Neural crest cell (in vitro differentiated cells): ENCODE measurements at places on chromosomes 6 and 20. TPM values are rescaled to one million over a fixed set of nuclear protein-coding genes. Genes with fewer than 3 reads are reported as not detected.

DNA sequence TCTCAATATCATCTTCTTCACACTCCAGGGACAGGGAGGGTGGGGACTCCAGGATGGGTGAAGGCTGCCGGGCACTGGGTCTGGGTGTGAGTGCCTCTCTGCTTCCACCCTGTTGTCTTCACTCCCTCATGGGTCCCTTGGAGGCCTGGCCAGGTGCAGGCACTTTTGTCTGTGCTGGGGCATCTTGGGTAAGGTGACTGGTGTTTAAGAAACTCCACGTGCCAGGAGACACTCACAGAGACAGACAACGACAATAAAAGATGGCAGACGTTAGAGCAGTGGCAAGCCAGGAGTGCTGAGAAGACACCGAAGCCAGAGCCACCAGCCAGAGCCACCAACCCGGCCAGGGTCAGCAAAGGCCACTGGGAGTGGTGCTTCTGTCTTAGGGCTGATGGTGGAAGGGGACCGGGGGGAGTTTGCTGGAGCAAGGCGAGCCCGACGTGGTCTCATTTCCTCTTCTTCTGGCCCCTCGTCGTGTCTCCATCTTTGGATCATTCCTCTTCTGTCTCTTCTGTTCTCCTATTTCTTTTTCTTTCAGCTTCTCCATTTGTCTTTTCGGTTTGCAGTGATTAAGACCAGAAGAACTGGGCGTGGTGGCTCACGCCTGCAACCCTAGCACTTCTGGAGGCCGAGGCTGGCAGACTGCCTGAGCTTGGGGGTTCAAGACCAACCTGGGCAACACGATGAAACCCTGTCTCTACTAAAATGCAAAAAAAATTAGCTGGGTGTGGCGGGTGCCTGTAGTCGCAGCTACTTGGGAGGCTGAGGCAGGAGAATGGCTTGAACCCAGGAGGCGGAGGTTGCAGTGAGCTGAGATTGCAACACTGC is 90.8 kb downstream of the RAMACL start:
- DNase-seq = no peak

DNA sequence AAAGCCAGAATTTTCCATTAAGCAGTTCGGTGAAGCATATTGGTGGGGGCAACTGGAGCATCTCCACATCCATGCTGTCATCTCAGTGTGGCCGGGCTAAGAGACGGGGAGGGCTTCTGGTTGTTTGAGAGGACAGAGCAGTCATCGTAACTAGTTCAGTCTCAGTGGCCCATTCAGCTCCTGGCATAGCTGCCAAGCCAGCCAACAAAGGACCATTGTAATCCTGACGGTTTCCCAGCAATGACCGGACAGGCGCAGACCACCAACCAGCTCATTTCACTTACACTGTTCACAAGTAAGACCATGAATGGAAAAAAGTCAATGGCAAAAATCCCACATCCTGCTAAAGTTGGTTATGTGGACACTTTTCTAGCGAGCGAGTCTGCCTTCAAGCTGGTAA is 14.9 kb upstream of the HDDC2 start:
- DNase-seq = peak; percentile 49

DNA sequence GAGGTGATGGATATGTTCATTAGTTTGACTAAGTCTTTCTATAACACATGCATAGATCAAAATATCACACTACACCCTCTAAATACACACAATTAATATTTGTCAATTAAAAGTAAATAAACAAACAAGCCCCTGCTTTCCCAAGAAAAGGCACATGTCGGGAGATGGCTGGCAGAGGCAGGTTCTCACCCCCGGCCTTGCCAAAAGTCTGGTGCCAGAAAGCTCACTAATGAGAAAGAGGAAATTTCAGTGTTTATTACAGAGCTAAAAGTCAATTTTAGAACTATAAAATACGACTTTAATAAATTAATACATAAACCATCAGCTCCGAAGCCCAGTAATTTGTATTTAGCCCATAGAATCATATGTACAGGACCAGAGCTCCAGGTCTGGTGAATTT is 404.7 kb downstream of the PTPRT start:
- no peak for DNase-seq

GRCh38 chr20:36526521-36527011 is 14.8 kb upstream of the MYL9 start:
- no peak for DNase-seq

DNA sequence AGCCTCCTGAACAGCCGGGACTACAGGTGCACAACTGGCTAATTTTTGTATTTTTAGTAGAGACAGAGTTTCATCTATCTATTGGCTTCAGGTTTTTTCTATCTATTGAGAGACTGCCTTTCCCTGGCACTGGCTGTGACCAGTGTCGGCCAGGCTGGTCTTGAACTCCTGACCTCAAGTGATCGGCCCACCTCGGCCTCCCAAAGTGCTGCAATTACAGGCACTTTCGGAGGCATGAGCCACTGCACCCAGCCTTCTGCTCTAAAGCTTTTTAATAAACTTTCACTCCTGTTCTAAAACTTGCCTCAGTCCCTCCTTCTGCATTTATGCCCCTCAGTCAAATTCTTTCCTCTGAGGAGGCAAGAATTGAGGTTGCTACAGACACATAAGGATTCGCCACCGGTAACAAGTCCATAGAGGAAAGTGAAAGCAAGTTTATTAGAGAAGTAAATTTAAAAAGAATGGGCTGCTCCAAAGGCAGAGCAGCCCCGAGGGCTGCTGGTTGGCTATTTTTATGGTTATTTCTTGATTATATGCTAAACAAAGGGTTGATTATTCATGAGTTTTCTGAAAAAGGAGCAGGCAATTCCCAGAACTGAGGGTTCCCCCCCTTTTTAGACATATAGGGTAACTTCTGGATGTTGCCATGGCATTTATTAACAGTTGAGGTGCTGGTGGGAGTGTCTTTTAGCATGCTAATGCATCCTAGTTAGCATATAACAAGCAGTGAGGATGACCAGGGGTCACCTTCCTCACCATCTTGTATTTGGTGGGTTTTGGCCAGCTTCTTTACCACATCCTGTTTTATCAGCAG is 44.8 kb upstream of the RNGTT start:
- no peak for DNase-seq

GRCh38 chr20:51189814-51190782 is 167.2 kb upstream of the KCNG1 start:
- no peak for DNase-seq

The JPH2 gene
- 0.07 TPM in 1 of 2 replicates, not detected in the other for total RNA-seq

The PLCB4 gene
- total RNA-seq = 51.4 and 53.3 TPM in 2 replicates

The SOX18 gene
- not detected in 2 replicates for total RNA-seq

DNA sequence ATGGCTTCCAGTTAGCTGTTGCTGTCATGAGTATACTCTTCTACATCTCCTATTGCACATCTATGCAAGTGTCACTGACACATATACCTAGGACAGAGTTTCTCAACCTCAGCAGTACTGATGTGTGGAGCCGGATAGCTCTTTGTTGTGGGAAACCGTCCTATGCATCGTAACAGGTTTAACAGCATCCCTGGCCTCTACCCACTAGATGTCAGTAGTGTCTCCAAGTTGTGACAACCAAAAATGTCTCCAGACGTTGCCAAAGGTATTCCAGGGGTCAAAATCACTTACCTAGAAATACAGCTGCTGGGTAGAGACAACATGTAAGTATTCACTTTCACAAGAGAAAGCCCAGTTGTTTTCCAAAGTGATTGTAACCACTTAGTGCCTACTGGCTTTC is 637.6 kb downstream of the RNF144B start:
- DNase-seq = peak; percentile 28

GRCh38 chr6:69704916-69705315 is 91.9 kb downstream of the LMBRD1 start:
- DNase-seq = no peak

GRCh38 chr6:126614642-126615504 is 275.0 kb downstream of the CENPW start:
- no peak for DNase-seq

DNA sequence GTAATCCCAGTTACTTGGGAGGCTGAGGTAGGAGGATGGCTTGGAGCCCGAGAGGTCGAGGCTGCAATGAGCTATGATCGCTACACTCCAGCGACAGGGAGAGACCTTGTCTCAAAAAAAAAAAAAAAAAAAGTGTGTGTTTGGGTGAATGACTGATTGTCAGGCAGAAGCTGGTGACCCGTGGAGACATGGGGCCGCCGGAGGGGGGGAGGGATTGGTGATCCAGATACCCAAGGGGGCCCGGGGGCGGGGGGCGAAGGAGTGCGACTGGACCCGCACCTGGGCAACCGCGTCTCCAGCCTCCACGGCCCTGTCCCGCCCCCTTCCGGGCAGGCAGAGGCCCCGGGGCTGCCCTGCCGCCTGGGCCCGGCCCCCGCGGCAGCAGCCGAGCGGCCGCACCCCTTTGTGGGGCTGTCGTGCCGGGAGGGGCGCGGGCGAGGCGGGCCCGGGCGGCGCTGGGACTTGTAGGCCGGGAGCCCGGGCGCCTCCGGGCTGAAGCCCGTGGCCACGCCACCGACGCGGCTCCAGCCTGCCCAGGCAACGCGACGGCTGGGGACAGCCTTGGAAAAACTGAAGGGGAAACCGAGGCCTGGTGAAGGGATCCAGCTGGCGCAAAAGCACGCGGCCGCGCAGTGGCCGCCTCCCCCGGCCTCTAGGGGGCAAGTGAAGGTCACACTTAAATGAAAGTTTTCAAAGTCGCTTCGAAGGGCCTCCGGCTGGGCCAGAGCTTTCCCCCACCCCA is 2.1 kb upstream of the RBM38 start:
- peak; percentile 42 for DNase-seq

- DNase-seq = no peak
These were observed 66.6 kb downstream of the FAM83B start for GRCh38 chr6:54913211-54913610.

- no peak for DNase-seq
These were observed 30.5 kb downstream of the PLN start for GRCh38 chr6:118578617-118579016.

DNA sequence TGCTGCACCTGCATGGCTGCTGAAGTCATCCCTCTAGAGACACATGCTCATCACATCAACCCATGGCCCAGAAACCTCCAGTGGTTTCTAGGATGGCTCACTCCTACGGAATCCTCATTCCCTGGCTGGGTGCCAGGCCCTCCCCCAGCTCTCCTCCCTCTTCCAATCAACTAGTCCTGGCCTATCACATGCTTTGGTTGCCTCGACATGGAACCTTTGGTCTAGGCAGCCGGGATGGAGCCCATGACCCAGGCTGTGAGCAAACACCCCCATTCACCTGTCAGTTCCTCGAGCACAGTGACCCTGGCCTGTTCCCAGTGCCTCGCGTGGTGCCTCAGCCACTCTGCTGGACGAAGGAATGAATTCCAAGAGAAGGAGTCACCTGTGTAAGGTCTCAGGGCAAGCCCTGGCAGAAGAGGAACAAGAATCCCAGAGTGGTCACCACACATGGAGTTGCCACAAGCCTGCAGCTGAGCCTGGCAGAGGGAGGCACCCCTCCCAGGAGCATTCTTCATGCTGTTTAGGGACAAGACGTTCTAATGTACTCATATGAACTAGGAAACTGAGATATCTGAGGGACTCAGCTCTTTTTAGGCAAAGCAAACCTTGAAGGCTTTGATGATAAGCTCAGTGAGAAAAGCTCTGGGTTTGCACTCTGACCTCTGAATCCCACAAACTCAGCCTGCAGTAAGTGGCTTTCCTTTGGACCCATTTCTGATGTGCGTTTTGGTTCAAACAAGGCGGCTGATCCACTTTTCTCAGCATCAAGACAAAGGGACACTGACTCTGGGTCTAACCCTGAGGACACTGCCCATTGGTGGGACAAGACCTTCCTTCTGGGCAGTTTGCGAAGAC is 40.2 kb downstream of the PPP1R3G start:
- no peak for DNase-seq

GRCh38 chr6:161396539-161396938 is 122.7 kb upstream of the AGPAT4 start:
- no peak for DNase-seq

DNA sequence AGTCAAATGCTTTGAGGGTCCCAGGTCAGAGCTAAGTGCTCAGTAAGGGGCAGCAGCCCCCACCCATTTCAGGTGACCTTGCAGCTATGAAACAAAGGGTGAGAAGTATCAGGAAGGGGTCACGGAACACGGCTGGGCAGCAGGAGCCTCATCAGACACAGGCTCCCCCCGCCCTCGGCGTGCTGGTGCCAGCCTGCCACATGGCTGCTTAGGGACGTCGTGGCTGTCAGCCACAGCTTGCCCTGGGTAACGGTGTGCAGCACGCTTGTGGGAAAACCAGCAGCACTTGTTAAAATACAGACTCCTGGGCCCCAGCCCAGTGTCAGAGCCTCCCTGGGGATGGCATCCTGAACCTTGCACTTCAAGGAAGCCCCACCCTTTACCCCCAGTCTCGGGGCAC is 39.3 kb downstream of the SSR1 start:
- DNase-seq = no peak

- no peak for DNase-seq
These were observed 10.2 kb downstream of the WFDC3 start for GRCh38 chr20:45781391-45781931.

The GABRR1 gene
- 0.12 TPM in 1 of 2 replicates, not detected in the other for total RNA-seq

DNA sequence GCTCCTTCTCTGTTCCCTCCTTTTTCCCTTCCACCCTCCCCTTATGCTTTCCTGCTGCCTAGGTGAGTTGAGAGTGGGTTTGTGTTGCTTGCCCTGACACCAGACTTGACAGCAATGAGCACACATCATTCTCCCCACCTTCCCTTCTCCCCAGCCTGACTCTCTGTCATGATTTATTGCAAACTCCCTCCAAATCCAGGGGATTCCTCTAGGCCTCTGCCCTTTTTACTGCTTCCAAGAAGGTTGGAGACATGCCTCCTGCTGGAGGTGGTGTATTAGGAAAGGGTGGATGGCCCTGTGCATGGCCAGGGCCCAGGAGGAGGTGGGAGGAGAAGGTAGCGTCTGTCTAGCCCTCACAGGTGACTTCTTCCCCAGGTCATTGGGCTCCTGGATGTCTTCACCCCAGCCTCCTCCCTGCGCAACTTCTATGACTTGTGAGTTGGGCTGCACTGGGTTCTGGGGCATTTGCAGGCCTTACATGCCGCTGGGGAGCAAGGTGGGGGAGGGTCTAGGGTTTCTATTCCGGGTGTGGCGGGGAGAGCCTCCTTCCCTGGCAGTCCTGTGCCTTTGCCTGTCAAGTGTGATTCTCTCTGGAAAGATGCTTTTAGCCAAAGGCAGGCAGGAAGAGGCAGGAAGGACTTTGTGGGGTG is 2.1 kb downstream of the MAPK13 start:
- no peak for DNase-seq

DNA sequence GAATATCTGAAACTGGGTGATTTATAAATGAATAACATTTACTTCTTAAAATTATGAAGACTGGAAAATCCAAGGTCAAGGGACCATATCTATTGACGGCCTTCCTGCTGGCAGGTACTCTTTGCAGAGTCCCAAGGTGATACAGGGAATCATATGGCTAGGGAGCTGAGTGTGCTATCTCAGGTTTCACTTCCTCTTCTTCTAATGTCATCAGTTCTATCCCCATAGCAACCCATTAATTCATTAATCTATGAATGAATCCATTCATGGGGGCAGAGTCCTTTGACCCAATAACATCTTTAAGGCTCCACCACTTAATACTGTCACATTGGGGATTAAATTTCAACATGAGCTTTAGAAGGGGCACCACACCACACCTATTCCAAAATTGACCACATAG is 772.0 kb downstream of the HACE1 start:
- no peak for DNase-seq

GRCh38 chr20:36544134-36545018 is 3.1 kb downstream of the MYL9 start:
- DNase-seq = no peak

The MLN gene
- total RNA-seq = not detected in 2 replicates

GRCh38 chr6:164795056-164795815 is 514.2 kb downstream of the C6orf118 start:
- no peak for DNase-seq

- DNase-seq = no peak
These were observed 319.1 kb upstream of the SYNCRIP start for GRCh38 chr6:85961746-85962145.

The COL19A1 gene
- total RNA-seq = 0.09 TPM in 1 of 2 replicates, not detected in the other
